Left colon (tissue), 2 donors: ENCODE measurements at places on chromosomes 2 and 18. TPM values are rescaled to one million over a fixed set of nuclear protein-coding genes. Genes with fewer than 3 reads are reported as not detected.

ORMDL1 gene
- 40.4 TPM for total RNA-seq

EVX2 gene
- not detected for total RNA-seq

KCNG3 gene
- 3.3 TPM for total RNA-seq

DNA sequence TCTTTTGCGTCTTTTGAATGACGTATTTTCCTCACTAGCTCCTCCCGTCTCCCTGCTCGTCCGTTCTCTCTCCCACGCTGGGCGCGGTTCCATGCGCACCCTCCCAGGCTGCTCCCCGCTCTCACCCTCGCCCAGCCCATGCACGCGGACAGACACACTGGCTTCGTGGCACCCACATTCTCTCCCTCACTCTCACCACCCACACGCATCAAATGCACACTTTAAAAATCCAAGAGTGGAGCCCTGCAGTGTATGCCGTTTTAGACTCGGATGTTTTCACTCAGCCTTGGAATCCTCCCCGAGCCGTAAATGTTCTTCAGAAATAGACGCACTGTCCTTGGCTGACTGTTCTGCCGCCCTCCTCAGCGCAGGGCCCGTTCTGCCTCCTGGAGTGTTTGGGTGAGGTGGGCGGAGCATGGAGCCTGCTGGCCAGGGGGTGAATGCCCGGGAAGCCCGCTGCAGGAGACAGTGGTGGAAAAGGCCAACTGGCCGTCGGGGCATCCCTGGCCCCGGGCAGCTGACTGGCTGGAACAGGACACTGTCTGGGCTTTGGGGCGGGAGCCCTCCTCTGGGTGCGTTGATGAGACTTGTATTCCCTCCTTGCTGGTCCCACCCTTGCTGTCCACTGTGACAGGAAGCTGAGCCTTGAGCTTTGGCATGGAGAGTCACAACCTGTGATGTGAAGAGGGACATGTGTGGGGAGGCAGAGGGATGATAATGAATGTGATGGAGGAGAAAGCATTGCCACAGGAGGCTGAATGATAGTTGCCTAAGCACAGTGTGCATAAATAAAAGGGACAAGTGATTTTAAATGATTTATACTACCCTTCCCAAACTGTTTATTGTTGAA, 35.4 kb upstream of the LYPD6B start:
- DNase-seq: no peak

DNA sequence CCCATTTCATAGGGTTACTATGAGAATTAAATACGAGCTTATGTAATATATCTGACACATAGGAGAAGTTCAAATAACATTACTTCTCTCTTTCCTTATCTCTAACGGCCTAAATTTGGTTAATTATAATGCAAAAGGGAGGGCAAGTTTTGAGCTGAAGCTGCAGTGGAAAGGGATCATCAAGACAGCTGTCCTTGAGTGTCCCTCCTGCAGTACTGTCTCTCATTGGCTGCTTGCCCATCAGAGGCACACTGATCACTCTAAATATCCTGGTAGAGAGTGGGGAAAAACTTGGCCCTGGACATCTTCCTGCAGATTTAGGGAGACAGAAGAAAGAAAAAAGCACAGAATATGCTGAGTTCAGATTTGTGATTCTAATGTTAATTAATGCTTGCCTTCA, 186.0 kb downstream of the CAMKMT start:
- DNase-seq: no peak

GRCh38 chr18:59219672-59220163, at the start of gene GRP:
TSS of gene GRP (plus strand) at chr18:59220158. CDS start at chr18:59220266, 108 bp downstream.
- DNase-seq: no peak

GRCh38 chr2:196413821-196414274, 225.7 kb upstream of the CCDC150 start:
- DNase-seq: no peak

DNA sequence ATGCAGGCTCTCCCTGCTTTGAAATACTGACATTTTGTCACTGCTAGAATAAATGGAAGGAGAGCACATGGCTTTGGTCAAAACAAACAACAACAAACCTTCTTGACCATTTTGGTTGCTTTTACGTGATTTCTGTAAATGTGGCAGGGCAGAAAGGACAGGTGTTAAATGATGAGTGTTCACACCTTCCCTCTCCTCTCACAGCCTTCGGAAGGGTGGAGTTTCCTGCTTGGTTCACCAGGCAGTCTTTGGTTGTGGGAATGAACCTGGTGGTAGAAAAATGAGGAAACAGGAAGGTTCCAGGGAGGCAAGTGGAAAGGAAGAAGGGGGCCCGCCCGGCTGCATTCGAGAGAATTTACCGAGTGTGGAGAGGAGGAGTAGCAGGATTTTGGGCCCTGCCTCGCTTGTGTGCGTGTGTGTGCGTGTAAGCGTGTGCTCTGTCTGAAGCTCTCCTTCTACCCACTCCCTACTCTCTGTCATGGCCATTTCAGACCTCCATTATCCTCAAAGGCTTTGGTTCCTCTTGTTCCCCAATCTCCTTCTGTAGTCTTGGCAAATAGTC, 23.7 kb upstream of the SPP2 start:
- no peak for DNase-seq

DNA sequence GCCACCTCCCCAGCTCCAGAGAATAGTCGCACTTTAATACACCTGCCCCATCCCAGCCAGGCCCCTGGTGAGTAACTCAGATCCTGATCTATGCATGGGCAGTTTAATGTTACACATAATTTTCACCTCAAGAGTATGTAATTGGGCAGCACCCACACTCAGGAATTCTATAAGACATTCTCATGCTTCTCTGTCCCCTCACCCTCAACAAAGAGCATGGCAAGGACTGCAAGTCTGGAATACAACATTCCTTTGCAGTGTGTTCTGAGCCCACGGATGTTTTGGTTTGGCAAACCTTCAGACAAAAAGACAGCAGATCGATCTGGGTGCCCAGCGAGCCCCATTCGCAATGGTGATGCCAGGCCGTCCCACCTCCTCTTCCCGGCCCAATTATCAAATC, 4.9 kb upstream of the SLC14A1 start:
- DNase-seq: no peak

GRCh38 chr2:193885419-193885818, 1690.7 kb upstream of the TMEFF2 start:
- no peak for DNase-seq

DNA sequence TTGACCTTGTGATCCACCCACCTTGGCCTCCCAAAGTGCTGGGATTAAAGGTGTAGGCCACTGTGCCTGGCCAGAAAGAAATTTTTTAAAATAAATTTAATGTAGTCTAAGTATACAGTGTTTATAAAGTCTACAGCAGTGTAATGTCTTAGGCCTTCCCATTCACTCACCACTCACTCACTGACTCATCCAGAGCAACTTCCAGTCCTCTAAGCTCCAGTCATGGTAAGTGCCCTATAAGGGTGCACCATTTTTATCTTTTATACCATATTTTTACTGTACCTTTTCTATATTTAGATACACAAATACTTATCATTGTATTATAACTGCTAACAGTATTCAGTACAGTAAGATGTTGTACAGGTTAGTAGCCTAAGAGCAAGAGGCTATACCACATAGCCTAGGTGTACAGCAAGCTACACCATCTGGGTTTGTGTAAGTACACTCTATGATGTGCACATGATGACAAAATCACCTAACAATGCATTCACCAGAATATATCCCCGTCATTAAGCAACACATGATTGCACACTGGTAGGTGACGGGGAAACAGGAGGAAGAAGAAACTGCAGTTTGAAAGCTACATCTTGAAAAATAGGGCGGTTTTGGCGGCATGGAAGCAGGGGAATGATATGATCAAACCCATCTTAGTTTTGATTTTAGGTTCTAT, 105.1 kb upstream of the ITGB6 start:
- no peak for DNase-seq

GRCh38 chr2:218659988-218660358, 490 bp downstream of the BCS1L start:
- DNase-seq: no peak

DNA sequence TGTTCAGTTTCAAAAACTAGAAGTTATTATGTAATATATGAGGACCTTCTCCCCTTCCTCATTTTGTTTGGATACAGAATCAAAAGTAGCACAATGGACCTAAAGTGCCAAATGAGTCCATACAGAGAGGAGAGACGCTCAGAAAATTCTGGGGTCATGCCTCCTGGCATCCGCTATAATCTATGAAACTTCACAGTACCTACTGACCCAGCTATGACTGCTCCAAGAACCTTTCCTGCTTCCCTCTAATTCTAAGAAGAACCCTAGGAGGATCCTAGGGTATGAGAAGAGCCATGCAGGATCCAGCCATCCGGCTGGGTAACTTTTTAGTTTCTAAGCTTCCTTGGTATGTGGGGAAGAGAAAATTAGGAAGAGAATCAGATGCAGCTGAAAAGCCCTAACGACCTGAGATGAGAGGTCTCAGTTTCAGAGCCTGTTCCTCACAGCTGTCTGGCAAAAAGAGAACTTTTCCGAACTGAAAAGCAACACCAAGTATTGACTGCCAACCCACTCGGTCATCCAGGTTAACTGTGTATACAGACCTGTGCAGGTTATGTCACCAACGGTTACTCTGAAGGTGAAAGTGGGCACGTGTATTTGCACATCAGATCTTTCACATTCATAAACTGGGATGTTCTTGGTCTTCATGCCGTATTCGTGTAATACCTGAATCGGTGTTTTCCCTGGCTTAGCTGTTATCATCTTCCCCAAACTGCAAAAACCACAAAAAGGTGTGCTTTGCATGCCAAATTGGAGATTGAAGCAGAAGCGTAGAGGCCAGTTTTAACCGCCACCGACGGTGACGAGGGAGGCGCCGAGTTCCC, 1.1 kb downstream of the PRKRA start:
- DNase-seq: no peak

DNA sequence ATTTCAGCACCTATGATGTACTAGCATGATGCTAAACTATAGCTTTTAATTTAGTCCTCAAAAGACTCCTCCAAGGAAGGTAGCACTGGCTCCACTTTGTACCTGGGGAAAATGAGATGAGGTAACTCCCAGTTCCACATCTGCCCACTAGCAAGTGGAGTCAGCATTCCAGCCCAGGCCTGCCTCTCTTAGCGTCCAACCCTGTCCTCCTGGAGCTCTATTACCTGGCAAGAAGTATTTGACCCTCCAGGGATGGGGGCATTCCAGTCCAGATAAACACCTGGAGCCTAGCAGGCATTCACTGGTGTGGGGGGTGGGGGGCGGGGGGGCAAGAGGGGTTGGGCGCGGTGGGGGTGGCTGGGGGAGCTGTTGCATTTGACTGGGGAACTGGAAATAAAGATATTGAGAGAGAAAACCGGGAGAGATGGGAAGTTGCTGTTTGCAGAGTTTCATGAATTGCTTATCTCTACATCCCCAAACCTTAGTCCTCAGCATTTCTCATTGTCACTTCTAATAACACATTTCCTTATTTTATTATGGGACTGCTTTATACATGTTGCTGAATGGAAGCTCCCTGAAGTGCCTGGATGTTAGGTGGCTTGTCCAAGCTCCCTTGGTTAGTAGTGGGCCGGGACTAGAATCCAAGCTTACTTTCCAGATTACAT, 22.0 kb upstream of the FZD5 start:
- peak; percentile 24 for DNase-seq

DNA sequence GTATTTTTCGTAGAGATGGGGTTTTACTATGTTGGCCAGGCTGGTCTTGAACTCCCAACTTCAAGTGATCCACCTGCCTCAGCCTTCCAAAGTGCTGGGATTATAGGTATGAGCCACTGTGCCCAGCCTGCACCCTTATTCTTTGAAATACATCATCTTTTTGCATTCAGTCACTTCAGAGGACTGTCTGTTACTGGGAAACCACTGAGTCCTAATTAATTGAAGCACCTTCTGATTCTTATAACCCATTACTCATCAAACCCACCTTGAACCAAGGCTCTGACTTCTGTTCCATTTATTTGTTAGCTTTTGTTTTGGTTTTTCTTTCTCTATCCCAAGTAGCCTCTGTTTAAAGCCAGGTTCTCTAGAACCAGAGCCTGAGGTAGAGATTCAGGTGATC, 49.6 kb downstream of the CPO start:
- DNase-seq: no peak
